CD8-positive, alpha-beta memory T cell (primary cell): ENCODE measurements at places on chromosomes 5 and 9.

GRCh38 chr9:103355000-103355399, 359.9 kb downstream of the CYLC2 start:
- no peak for DNase-seq

DNA sequence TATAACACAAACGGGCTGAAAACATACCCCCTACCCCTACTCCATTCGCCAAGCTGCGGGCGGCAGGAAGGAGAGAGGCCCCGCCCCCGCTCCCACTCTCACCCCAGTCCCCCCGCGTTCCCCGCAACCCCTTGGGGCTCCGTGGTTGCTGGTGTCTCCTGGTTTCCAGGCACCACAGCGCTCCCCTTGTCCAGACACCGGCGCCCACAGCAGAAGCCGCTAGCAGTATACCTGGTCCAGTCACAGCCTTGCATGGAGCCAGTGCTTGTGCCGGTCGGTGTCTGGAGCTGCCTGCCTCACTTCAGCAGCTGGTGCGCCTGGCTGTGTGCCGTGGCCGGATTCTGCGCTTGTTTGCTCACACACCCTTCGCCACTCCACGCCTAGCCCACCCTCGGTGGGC, 240.5 kb upstream of the DAB2 start:
- DNase-seq = no peak

DNA sequence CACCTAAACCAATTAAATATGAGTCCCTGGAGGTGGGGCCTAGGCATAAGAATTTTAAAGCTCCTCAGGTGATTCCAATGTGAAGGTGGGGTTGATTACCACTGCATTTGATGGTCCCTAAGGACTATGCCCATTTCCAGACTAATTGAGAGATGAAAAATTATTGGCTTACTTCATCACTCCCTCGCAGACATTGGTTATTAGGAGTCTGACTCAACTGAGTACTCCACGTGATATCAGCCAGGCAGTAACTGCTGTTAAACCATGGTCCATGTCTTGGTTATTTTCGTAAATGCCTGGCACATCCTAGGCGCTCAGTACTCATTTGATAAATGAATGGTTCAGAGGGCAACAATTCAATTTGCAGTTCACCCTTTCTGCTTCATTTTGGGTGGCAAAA, 54.5 kb downstream of the PUM3 start:
- no peak for DNase-seq

DNA sequence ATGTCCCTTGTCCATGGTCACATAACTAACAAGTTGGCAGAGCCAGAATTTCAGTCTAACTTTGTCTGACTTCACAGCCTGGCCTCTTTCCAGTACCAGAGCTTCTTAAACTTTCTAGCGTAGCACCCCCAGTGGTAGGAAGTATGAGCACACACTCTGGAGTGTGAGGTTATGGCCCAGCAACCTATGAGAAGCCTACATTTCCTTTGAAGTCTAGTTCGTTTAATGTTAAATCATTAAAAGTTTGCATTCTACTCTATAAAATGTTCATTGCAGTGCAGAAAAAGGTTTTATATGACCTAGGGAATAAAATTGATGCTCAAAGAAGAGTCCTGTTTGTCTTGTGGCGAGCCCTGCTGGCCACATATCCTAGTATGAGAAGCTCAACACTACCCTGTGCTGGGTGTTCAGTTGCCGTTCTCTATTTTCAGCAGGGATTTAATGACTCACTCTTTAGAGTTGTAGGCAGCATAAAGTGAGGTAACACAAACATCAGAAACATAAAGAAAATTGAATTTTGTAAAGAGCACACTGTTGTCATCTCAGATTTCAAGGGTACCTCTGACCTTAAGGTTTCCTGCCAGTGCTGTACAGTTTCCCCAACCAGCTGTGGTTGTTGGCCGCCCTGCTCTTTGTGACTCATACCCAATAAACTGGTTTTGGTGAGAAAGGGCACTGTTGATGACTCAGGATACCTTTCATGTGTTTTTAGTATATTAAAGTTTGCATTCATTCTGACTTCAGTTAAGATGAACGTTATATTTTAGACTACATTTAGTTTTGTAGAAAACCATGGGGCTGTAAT, 14.3 kb downstream of the MCCC2 start:
- peak; percentile 57 for DNase-seq

DNA sequence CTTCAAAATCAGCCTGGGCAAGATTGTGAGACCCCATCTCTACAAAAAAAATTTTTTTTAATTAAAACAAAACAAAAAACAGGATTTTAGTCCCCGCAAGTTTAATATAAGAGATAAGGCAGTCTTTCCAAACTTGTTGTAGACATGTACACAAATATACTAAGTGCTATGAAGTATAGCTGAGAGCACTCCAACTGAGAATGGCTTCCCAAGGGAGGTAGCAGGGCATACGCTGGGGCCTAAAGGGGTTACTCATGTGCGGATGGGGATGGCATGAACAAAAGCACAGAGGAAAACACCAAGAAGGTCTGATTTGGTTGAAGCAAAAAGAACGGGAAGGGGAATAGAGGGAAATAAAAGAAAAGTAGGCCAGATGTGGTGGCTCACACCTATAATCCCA, 21.1 kb downstream of the SAR1B start:
- no peak for DNase-seq
